ENCODE measurements at places on chromosomes 3 and 15.

- DNase-seq: no peak
Measured at GRCh38 chr3:12944413-12944812, 103.0 kb upstream of the RPL32 start.

DNA sequence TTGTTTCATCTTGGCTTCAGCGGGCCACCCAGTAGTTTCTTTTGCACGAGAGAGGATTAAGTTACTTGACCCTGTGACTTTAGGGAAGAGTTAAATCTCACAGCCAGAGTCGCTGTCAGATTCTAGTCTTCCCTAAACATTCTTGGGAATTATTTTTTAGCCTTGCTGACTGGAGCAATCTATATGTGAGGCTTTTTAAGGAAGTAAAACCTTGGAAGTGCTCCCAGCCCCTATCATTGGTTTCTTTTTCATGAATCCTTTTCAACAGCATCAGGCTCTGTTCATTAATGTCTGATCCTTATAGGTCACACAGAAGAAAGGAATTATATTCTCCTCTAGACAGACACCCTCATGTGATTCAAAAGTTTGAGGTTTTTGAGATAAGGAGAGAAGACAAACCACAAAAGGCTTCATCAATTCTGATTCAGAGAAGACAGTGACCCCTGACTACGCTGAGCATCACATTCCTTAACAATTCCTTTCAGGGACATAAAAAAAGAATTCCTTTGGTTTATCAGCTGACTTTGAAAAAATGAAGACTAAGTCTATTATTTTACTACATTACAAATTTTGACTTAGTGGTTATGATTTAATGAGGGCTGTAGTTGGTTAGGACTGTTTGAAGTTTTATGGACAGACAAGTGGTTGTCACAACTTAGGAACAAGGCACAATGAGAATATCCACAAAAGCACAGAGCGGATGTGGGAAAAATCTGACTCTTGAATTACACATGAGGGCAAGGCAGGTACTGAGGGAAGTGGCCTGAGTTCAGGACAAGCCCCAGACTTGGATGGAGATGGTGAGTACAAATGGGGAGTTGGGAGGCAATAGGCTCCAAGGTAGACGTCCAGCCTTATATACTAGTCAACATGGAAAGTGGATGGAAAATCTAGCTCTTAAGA is 171.1 kb upstream of the STT3B start:
- DNase-seq: no peak

DNA sequence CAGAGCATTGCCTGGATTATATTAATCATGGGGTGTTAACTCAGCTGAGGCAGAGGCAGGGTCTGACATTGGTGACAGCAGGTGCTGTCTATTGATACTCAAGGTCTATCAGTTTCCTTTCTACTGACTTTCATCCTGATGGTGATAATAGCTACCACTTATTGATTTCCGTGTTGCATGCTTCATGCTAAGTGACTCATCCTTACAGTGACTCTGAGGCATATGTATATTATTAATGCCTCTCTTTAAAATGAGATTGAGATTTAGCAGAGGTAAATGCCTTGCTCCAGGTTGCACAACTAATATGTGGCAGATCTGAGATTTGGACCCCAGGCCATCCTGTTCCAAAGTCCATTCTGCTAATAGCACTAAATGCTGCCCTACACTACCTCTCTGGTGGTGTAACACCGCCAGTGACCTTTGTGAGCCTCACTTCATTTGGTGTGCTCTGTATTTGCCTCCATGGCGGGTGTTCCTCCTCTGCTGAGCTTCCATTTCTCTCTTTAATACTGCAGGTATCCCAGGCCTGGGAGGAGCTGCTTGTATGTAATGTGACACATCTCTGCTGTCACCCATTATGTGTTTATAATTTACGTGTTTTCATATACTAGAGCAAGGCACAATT is 50.4 kb downstream of the GPR171 start:
- DNase-seq: no peak

DNA sequence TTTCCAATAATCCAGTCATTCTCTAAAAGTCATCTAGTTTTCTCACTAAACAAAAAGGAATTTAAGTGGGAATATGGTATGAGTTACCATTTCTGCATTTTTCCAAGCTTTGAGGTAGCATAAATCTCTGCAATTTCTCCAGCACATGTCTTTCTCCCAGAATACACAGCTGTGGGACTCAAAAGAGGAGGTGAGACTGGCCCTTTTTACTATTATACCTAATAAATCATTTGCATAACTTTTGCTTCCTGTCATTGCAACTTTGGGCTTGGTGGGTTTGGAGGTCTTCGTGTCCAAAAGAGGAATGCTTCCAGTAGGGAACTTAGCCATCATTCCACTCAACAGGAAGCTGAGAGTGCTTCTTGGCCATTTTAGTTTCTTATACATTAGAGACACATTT is 94.8 kb downstream of the FMN1 start:
- no peak for DNase-seq

- DNase-seq: no peak
Measured at GRCh38 chr15:99574502-99574901, 8.7 kb downstream of the MEF2A start.

DNA sequence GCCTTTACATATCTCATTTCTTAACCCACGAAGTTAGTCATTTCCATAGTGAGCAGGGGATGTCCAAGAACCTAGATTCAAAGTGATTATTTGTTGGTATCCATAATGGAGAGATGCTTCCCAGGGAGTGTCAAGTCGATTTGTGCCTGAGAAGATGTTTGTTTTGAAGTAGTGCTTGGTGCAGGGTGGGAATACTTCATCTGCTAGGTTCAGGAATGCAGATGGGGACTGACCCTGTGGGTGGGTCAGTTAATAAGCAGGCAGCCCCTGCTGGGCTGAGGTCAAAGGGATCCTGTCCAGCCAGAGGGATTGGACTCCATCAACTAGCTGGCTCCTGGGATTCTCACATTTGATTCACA is 44.1 kb upstream of the VILL start:
- no peak for DNase-seq

- no peak for DNase-seq
Measured at GRCh38 chr15:80440024-80440423, 35.8 kb downstream of the ARNT2 start.

- no peak for DNase-seq
Measured at GRCh38 chr3:170436697-170437096, 18.0 kb downstream of the CLDN11 start.

- no peak for DNase-seq
Measured at GRCh38 chr15:40006646-40007045, 32.3 kb downstream of the SRP14 start.

DNA sequence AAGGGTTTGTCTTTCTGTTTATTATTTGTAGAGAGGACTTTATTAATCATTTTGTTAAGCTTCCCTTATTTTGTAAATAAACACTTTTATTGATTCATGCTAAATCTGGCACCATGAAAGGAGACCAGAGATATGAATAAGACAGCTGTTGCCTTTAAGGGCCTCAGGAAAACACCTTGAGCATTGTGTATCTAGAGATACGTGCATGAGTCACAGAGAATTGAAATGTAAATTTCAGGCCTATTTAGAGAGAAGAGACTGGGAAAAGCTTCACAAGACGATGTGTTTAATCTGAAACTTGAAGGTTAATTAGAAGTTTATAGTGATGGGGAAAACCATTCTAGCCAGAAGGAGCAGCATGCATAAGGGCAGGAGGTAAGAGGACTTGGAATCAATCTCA is 28.6 kb upstream of the UTS2B start:
- DNase-seq: no peak

DNA sequence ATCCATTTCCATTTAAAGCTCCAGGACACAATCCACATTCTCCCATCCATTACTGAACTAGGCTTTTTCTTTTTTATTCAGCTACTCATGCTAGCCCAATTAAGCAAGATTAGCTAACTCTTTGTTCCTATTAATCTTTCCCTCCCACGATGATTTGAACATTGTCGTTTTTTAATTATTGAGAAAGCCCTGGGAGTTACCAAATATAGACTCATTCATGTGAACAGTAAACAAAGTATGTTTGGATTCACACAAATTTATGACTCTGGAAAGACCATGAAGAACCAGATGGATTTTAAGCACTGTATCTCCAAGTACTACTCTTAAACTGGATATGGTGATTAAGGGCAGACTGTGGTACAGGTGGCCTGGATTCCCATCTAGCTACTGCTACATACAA is 82.2 kb downstream of the STRIT1 start:
- no peak for DNase-seq

GRCh38 chr3:9914559-9915253 is 2.2 kb upstream of the IL17RC start:
- DNase-seq: no peak

DNA sequence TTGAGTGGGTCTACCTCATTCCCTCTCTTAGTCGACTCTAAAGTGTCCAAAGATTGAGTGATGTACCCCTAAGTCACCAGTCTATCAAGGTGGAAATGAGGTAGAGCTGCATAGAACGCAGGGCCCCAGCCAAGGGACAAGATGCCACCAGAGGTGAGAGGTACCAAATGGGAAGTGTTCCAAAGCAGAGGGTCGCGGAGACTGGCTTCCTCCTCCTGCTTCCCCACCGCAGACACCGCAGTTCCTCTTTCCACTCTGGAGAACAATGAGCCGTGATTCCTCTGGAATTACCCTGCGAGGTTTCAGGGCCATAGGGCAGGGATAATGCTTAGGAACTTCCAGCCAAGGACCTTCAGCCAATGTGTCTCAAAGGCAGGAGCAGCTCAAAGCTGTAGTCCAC is 55.8 kb downstream of the DAPK2 start:
- no peak for DNase-seq

- no peak for DNase-seq
Measured at GRCh38 chr15:36797128-36797527, 217.7 kb downstream of the CDIN1 start.

GRCh38 chr3:155024006-155024638 is 56.0 kb upstream of the MME start:
- no peak for DNase-seq

DNA sequence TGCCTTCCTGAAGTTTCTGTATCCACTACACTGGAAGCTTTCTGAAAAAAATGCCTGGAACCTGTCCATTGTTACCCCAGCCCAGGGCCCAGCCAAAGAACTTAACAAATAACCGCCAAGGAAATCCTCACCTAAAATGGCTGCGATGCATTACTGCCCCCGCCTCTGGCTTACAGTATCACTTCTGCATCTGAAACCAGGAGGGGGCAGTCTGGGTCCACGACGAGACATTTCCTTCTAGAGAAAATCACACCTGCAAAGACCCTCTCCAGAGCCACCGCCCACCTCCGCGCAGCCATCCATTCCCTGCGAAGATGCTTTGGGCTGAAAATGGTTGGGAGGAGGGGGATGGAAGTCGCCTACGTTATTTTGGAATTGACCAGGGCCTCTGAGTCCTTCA is 22.4 kb upstream of the CELF6 start:
- DNase-seq: no peak

DNA sequence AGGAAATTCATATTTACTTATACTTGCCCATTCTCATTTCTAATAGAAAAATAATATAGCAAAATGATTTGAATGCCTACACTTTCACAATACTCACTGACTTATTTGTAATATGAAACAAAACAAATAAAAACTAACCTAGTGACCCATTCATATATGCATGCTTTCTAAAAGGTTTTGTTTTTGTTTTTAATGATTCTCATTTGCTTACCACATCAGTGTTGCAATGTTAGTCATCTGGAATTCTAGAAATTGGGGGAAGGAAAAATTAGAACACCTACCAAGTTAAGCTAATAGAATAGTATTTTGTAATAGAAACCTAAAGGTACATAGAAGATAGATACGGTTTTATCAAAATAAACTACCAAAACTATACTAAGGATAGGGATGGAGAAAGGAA is 214.1 kb upstream of the CNTN6 start:
- no peak for DNase-seq

DNA sequence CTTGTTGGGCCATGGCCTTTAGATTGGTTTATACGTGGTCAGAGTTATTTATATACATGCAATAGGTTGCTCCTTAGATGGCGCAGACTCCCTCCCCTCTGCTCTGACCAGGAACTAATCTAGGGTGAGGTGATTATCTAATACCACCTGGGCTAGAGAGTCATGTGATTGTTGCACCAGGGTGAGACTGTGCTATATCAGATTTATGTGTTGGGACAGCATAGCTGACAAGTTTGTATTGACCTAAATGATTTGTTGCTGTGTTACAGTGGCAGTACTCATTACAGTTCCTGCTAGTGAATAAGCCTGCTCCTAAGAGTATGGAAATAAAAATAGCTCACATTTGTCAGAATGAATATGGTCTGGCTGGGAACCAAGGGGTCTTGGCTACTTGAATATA is 7.2 kb upstream of the IQCF6 start:
- no peak for DNase-seq

DNA sequence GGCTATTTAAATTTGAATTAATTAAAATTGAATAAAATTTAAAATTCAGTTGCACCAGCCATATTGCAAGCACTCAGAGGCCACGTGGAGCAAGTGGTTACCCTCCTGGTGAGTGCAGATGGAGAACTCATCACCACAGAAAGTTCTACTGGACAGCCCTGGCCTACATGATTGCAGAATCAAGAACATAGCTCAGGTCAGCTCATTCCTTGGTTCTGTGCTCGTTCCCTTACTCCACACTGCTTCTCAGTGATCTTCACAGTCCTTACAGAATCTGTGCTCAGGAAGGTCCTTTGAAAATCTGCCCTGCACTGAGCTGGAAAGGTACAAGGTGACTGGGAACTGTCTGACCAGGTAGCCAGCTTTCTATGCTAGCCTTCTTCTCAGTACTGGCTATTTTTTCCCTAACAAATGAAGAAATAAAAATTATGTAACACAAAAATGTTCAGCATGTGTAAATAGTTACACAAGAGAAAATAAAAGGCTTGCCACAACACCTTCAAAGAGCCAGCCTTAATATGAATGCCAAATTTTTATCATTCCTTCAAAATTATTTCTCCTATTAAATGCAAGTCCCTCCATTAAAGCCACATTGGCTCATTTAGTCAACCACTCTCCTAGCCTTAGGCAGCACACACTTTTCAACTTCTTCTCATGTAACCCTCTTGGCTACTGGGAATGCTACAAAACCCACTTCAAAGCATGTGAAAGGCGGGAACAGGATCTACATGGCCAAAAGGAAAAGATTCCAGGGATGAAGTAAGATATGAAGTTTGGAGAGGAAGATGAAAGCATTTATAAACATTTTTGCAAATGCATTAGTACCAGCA is 326.4 kb upstream of the WNT5A start:
- no peak for DNase-seq

- no peak for DNase-seq
Measured at GRCh38 chr3:40258555-40258954, 51.0 kb upstream of the EIF1B start.

GRCh38 chr3:47164007-47164881 is at the start of gene SETD2:
Gene SETD2, minus strand, starts transcription at chr3:47164113. Its CDS starts 189 bp downstream, at chr3:47163924.
- peak; percentile 55 for DNase-seq

DNA sequence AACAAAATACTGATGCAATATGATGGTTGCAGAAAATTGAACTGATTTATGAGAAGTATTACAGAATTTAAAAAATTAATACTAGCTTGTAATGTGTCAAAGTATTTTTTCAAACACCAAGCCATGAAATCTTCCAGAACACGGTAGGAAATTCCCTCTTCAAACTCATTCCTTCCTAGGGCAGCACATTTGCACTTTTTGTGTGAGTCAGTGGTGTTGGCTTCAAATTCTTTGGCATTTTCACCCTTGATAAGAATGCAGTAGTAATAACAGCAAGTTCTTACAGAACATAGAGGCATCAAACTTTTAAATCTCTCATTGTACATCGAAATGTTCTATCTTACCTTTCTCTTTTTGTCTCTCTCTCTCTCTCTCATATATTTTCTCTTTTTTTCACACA is 191.8 kb downstream of the CGGBP1 start:
- no peak for DNase-seq

Measured in brain pericyte (primary cell).